ENCODE measurements at places on chromosomes 11 and 22.
A peak's percentile ranks its signal among the peaks of the same experiment; 100 is the strongest.

DNA sequence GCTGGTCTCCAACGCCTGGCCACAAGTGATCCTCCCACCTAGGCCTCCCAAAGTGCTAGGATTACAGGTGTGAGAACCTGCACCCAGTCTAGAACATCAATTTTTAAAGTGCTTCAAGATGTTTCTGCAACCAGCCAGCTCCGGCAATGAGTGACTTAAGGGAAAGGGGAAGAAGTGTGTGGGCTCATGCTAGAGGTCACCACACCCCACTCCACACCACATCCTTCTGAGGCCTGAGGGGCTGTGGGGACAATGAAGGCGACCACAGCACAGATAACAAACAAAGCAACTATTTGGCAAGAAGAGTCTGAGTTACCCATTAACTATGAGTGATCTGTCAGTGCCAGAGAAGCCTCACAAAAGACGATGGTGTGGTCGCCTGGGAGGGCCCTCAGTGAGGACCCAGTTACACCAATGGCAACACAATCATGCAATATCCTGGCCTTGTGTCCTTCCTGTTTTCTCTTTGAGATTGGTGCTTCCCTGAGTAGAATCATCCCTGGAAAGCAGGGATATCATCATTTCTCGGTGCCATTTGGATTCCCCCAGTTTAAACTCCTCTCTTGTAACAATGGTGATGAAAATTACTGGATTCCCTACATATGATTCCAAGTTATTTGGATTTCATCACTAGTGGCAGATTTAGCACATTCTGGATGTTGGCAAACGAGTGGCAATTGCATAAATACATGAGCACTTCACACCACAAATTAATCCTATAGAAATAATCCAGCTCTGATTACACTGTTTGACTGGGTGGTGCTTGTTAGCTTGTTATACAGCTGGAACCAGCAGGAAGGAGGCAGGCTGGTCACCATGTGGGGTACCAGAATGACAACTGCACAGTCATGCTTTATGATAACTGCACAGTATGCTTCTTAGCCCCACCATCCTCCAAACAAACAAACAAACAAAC, 18.4 kb downstream of the ABTB2 start:
- no peak for DNase-seq

DNA sequence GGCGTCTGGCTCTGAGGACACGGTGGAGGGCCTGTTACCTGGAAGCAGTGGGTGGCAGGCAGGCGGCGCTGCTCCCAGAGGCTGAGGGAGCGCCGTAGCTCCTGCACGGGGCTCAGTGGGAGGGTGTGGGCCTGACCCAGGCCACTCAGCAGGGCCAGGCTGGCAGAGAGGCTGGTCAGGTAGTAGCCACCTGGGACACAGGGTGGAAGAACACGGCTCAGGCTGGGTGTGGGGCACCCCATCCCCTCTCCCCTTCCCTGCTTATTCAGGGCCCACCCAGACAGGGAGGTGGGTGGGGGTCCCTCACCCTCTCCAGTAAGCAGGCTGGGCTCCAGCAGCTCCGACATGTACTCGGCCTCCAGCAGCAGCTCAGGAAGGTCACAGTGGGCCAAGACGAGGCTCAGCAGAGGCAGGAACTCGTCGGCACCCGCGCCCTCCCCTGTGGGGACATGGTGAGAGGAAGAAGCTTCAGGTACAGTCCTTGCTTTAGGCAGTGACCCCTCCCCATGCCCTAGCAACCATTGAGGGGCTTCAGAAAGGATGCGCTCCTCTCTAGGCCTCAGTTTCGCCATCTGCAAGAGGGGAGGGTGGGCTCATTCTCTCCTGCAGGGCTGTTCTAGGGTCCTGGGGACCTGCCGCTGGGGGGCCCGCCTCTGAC, 2.9 kb downstream of the RIN1 start:
- no peak for DNase-seq

GRCh38 chr11:120151536-120151935, 13.6 kb upstream of the TRIM29 start:
- no peak for DNase-seq

DNA sequence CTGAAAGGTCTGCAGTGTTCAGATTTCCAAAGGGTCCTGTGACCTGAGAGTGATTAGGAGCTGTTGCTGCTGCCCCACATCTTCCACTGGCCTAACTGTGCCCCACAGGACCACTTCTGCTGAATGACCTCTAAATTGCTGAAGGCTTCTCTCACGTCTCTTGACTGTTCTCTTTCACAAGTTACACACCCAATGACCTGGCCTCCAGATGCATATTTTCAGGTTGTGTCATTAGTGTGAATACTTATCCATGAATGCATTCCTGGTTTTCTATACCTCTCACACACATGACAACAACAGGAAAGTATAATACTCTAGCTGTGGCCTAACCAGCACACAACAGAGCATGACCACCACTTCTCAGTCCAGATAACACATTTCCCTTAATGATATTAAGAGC, 15.4 kb downstream of the PRR14L start:
- DNase-seq, result peak; percentile 69

- peak; percentile 55 for DNase-seq
These were observed at the start of gene MYRF for GRCh38 chr11:61752117-61752924. Gene MYRF, plus strand, starts transcription at chr11:61752636. Its CDS starts 109 bp downstream, at chr11:61752745.

- DNase-seq, result no peak
These were observed 71.6 kb downstream of the KCNQ1 start for GRCh38 chr11:2516276-2517015.

DNA sequence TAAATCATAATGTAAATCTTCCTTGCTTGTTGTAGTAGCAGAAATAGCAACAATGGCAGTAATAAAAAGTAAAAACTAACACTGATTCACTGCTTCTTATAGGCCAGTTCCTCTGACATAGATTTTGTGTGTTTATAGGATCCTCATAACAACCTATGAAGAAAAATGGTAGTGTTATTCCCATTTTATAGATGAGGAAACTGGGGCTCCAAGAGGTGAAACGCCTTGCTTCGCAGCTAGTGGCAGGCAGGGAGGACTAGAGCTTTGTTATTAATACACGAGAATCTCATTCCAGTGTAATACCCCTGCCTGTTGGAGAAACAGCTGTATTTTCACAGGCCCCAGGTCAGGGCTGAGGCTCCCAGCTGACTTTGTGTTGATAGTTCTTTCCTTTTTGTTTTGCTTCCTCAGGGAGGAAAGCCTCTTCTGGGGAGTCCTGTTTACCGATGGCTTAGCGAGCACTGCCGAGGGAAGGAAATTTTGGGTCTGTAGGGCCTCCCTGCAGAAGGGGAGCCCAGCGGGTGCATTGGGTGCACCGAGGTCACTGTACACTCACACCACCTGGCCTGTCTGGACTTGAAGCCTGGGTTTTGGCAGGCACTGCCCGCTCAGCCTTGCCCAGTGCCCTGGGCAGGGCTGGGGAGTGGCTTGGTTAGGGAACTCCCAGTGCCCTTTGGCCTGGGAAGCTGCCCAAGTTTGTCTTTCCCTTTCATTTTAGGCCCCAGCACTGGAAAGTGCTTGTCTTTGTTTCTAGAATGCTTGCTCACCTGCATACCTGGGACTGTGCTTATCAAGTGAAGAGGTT, 13.5 kb downstream of the KIAA1671 start:
- no peak for DNase-seq

- no peak for DNase-seq
These were observed 46.6 kb downstream of the WNT7B start for GRCh38 chr22:45930324-45930723.

GRCh38 chr22:43077121-43077877, 11.9 kb downstream of the TTLL1 start:
- peak; percentile 11 for DNase-seq

GRCh38 chr22:28978158-28978557, 83.5 kb downstream of the C22orf31 start:
- peak; percentile 17 for DNase-seq

- DNase-seq, result no peak
These were observed 2.0 kb upstream of the CABP7 start for GRCh38 chr22:29717789-29718188.

GRCh38 chr11:134339756-134340155, 8.0 kb downstream of the GLB1L2 start:
- no peak for DNase-seq

GRCh38 chr22:46122980-46123693, 27.2 kb upstream of the PPARA start:
- DNase-seq, result no peak

DNA sequence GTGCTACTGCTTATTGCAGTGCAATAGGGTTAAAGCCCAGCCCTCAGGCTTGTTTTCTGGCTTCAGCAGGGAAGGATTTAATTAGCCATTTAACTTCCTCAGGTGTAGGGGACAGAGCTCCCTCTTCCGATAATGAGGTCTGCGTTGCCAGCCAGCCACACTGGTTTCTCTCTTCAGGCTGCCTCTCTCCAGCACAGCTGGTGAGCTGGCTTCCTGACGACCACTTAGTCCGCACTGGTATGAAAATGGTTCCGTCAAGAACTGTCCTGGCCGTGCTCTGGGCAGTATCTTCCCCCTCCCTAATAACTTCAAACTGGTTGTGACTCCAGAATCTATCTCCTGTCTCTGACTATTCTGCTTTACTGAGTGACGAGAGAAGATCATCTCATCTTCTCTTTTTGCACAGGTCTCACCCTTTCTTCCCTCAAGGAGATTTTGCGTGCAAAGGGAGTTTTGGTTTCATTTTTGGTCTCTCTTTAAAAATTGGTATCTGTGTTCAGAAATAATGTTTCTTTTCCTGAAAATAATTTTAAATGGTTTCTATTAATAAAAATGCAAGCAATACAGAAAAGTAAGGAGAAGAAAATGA, 49.2 kb downstream of the CNTN5 start:
- peak; percentile 23 for DNase-seq

GRCh38 chr22:25078591-25078990, 121.1 kb upstream of the CRYBB3 start:
- DNase-seq, result no peak

DNA sequence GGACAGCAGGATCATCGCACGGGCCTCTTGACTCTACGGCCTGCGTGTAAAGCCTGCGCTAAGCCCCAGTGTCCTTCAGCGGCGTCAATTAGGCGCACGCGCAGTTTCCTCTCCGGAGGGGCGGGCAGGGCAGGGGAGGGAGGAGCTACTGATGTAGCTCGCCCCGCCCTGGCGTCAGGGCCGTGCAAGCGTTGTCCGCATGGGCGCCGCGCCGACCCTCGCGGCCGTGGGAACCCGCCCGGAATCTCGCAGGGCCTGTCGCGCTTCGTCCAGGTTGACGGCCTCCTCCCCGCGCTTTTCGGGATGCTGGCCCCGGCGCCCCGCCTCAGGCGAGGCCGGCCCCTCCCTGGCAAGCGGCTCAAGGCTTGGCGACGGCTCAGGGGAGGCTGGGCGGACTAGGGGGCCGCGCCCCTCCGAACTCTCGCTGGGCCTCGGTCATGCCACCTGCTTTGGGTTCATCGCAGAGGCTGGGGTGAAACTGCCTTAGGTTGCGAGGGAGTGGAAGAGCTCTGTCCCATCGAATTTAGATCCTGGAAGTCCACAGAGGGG, 61.1 kb downstream of the ST3GAL4 start:
- peak; percentile 87 for DNase-seq
